Erythroblast (primary cell): ENCODE measurements at places on chromosomes 12 and 14.
A peak's percentile ranks its signal among the peaks of the same experiment; 100 is the strongest.

- peak; percentile 63 for DNase-seq
Measured at GRCh38 chr12:78181544-78182162, 351.0 kb downstream of the NAV3 start.

DNA sequence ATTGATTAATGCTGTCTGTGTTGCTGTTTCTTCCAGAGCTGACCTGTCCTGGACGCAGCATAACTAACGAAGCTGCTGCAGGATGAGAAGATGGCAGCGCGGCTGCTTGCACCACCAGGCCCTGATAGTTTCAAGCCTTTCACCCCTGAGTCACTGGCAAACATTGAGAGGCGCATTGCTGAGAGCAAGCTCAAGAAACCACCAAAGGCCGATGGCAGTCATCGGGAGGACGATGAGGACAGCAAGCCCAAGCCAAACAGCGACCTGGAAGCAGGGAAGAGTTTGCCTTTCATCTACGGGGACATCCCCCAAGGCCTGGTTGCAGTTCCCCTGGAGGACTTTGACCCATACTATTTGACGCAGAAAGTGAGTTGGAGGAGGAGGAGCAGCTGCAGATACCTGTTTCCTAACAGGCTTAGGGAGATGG lies 71.7 kb downstream of the SCN8A start:
- no peak for DNase-seq

DNA sequence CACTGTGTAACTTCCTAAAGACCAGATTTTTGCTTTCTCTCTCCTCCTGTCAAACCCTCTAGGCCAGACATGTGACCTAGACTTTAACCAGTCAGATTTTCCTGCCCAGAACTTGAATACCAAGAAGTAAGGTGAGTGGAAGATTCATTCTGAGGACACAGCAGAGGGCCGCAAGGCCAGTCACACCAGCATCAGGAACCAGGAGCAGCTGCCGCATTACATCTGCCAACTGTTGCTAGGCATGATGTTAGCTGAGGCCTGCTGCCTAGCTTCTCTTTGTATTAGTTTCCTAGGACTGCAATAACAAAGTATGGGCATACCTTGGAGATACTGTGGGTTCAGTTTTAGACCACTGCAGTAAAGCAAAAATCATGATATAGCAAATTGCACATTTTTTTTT lies 101.9 kb upstream of the BMP4 start:
- no peak for DNase-seq

- no peak for DNase-seq
Measured at GRCh38 chr12:111056618-111057521, 136.5 kb upstream of the MYL2 start.

- no peak for DNase-seq
Measured at GRCh38 chr12:104410786-104411185, 46.0 kb upstream of the CHST11 start.

- no peak for DNase-seq
Measured at GRCh38 chr12:11269607-11270006, at the start of gene PRB3. Gene PRB3, minus strand, starts transcription at chr12:11269707. Its CDS starts 38 bp downstream, at chr12:11269669.

DNA sequence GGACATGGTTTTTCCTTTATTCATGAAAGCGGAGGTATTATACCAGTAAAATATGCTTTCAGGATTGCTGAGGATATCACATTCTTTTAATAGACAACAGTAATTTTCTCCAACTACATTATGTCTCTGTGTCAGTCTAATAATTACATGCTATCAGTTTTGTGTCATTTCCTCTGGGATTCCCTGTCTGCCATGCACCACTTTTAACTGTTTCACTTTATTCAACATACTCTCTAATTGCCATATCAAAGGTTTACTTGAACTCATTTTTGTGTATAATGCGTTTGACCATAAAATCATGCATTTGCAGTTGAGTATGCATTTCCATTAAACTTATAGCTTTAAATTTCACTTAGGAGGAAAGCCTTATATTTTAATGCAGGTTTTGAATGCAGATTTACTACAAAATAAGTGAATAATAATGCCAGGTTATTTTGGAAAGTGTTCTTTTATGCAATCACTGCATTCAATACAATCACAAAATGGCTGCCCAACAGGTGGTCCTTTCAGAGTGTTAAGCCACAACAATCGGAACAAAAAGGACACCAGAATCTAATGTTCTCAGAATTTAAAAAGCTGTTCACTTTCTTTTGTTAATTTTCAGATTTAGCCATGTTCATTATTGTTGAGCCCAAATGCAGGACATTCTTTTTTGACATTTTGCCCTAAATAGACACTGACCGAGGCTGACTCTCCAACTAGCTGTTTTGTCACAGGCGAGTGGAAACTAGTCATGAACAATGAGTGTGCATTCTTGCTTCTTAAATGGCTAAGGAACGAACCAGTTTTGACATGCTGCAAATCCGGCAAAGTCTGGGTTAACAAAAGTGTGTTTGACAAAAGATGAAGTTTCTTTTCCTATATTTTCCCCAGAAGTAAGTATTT lies 40.9 kb downstream of the MBIP start:
- no peak for DNase-seq

- DNase-seq = no peak
Measured at GRCh38 chr14:32991691-32992090, 53.0 kb downstream of the NPAS3 start.

GRCh38 chr12:127304751-127305725 lies 961.9 kb upstream of the TMEM132C start:
- DNase-seq = no peak

DNA sequence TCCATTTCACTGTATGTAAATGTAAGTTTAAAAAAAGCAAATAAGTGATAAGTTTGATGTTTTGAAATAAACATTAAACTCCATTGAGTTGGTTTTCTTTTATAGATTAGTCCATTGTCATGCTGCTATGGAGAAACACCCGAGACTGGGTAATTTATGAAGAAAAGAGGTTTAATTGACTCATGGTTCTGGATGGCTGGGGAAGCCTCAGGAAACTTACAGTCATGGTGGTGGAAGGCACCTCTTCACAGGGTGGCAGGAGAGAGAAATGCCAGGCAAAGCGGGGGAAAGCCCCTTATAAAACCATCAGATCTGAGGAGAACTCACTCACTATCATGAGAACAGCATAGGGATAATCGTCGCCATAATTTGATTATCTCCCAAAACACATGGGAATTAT lies 48.4 kb upstream of the OXA1L start:
- DNase-seq = no peak

- DNase-seq = no peak
Measured at GRCh38 chr12:117202556-117202955, 12.3 kb upstream of the FBXO21 start.

GRCh38 chr12:14259481-14260010 lies 105.9 kb upstream of the ATF7IP start:
- no peak for DNase-seq

GRCh38 chr12:124379938-124380754 lies 85.3 kb downstream of the RFLNA start:
- DNase-seq = no peak

DNA sequence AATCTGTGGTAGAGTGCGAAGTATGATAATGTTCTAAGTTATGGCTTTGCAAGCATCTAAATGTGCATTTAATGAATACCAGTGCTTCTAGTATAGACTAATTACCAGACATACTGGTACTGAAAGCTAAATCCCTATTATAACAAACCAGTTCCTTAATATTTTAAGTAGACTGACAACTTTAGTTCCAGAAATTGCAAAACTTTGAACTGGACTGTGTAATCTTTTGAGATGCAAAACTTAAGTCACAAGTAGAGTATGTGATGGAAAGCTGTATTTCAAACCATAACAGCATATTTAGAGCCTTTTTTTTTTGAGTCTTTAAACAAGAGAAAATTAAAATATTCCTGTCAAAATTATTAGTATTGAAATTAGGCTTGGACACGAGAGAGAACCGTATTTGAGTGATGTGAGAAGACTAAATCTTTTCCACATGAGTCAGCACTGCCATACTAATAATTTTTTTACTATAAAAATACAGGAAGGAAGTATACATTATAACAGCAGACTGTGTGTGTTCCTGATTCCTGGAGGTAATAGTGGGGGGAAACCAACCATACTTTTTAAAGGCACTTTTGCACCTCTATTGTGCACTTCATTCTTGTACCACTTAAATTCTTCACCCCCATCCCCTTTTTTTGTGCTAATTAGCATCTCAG lies 45.5 kb downstream of the PPM1A start:
- no peak for DNase-seq

DNA sequence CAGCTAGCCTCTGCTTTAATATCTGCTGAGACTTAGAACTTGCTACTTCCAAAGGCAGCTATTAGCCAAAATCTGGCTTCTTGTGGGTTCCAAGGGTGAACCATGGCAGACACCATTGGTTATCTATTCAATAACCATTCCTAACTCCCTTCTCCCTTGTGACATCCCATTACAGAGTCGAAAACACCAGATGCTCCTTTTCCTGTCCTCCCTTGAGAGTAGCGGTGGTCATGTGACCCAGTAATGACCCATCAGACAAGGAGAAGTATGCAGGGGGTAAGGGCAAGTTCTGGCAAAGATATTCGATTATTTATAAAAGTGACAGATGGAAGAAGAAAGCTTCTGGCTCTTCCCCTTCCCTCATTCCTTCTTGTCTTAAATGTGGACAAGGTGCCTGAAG lies 20.1 kb downstream of the TGFB3 start:
- no peak for DNase-seq

DNA sequence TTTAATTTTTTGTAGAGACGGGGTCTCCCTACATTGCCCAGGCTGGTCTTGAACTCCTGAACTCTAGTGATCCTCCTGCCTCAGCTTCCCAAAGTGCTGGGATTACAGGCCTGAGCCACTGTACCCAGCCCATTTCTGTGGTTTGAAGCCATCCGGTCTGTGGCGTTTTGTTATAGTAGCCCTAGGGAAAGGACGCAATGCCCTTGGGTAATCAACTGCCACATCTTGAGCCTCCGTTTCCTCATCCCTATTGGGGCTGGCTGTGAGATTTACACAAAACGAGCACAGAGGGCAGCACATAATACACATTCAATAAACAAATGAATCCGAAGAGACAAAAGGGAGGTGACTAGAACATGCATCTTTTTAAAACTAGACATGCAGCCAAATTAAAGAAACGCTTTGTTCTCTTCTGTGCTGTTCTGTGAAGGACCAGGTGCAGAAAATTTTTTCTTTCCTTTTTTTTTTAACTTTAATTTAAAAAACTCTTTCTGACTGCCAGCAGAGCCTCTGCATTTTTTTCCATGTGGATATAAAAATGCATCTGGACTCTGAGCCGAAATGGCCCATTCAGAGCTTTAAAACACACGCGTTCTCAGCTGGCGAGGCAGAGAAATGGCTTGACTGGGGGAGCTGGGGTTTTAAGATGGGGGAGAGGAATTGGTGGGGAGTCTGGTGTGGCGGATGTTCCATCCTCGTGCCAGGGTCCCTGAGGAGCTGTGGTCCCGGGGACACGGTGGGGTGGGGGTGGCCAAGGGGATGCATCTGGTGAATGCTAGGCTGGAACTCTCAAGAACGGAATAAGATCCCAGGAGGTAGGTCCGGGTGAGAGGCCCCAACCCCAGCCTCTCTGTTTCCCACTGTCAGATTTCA lies 119.0 kb downstream of the RBM19 start:
- DNase-seq = no peak

DNA sequence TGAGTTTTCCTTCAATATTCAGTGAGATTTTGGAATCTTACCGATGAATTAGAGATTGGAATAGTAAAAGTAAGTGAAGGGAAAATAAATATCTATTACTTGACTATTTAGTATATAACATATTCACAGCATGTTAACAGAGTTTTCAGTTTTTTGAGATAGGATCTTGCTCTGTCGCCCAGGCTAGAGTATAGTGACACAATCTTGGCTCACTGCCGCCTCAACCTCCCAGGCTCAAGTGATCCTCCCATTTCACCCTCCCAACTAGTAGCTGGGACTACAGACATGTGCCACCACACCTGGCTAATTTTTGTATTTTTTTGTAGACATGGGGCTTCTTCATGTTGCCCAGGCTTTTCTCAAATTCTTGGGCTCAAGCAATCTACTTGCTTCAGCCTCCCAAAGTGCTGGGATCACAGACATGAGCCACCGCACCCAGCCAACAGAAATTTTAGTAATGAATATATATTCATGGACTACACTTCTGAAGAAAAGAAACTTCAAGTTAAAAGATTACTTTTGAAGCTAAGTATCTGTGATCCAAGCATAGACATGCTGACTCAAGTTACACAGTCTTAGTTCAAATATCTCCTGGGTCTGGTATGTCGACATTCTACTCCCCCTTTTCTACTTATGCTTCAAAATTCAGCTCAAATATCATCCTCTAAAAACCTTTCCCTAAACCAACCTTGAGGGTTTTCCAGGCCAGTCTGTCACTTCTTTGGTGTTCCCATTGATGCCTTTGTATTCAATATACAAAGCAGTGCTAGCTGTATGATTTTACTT lies 13.8 kb downstream of the UBE2N start:
- peak; percentile 56 for DNase-seq

GRCh38 chr12:3277306-3277943 lies 200.2 kb downstream of the TSPAN9 start:
- DNase-seq = no peak

- DNase-seq = no peak
Measured at GRCh38 chr14:78358591-78358990, 188.4 kb downstream of the NRXN3 start.

GRCh38 chr12:110379631-110380030 lies 23.9 kb downstream of the ANAPC7 start:
- DNase-seq = no peak

DNA sequence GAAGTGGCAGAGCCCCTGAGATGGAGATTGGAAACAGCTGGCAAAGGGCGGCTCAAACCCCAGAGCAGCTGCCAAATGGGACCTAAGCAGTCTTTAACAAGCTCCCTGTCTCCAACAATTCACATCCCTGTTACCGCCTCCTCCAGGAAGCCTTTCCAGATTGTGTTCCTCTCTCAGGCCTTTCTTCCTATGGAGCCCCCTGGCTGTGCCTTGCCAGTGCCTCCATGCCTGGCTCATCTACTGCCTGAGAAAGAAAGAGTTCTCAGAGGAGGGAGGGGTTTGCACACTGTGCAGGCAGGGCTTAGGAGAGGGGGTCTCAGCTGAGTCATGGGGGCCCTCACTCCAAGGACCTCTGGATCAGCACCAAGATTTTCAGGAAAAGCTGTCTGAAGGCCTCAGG lies 8.8 kb upstream of the KRT74 start:
- no peak for DNase-seq

- DNase-seq = no peak
Measured at GRCh38 chr14:61615743-61616523, 79.4 kb upstream of the HIF1A start.

DNA sequence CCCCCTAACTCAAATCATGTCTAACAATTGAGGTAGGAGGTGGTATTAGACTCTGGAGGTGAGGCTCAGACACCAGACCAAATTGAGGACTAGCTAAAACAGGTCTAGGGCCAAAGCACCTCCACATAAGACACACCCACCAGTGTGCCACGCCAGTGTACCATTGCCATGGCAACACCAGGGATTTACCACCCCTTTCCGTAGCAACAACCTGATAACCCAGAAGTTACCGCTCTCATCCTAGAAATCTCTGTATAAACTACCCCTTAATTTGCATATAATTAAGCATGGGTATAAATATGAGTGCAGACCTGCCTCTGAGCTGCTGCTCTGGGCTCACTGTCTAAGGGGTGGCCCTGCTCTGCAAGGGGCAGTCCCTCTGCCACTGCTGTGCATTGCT lies 57.4 kb upstream of the PPP2R5C start:
- DNase-seq = no peak

- DNase-seq = no peak
Measured at GRCh38 chr14:67453575-67454300, 34.8 kb downstream of the TMEM229B start.

- no peak for DNase-seq
Measured at GRCh38 chr14:65062096-65063075, 39.9 kb downstream of the MAX start.
